ENCODE measurements at places on chromosomes 7 and 10.

GRCh38 chr7:107007007-107007891, 37.3 kb upstream of the PRKAR2B start:
- no peak for DNase-seq

DNA sequence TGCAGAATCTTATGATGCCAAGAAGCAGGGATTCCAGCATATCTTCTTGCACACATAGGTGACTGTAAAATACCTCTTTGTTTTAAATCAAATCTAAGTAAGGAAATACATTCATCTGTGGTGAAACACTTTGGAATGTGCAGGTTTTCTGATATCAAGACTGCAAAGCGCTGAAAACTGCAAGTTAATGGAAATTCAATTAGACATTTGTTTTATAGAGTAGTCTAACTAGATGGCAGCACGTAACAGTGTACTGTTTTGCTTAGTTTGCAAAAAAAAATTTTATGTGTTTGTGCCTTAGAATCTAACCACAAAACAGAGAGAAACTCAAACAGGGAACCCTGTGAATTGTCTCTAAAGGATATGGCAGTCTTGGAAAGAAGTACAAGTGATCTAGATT, 259.2 kb downstream of the HDAC9 start:
- no peak for DNase-seq

DNA sequence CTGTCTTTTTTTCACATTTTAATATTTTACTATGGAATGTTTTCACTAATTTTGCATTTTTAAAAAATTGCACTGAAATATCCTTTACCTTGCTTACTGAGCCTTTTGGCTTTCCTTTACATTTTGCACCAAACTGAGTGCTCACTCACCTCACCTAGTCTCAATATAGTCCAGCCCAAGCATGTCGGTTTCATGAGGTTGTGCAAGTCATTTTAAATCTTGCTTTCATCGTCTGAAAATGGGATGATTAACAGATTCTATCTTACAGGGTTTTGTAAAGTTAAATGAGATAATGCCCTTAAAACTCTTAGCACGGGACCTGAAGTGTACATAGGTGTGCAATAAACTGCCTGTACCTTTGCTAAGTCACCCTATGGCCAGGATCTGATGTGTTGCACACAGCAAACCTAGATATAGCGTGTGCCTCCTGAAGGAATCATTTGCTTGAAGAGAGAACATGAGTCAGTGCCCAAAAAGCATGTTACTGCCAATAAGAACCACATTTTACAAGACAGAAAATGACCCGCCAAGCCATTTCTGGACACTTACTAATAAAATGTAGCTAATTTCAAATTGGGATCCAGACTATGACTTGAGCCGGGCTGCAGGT, 199.8 kb downstream of the JCAD start:
- DNase-seq, result no peak

DNA sequence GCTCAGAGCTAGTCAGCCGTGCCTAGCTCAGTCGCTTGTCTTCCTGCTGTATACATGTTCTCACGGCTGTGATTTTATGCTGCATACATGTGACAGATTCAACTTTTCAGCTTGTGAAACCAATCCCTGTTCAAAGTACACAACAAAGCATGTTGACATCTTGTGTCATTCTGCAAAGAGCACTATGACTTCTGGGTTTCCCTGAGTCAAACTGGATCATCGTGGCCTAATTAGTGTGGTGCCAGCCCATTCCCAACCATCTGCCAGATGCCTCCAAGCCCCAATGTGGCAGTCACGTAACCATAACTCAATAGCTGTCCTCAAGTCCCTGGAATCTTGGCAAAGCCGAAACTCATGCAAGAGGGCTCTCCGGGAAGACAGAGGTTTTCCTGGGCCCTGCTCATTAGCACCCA, 144.8 kb downstream of the MYOF start:
- DNase-seq, result no peak

DNA sequence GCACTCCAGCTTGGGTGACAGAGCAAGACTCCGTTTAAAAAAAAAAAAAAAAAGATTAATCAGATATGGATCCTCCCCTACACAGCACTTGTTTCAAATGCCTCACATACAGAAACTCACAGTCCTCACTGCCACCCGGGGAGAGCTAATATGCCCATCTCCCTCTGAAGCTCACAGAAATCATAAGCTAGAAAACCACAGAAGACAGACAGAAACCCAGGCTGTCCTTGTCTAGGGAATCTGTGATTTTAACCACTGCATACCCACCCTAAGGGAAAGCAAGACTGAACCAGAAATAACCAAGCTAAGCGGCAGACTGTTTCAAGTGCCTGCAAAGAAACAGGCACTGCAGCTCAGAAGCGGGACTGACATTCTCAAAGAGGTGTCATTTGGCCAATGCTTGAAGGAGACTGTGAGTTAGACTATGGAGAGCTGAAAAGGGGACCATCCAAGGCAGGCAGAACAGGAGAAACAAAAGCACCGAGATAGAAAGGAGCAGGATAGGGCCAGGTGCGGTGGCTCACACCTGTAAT, 37.6 kb downstream of the SLC37A3 start:
- DNase-seq, result no peak

- DNase-seq, result no peak
Observed at GRCh38 chr10:128268015-128268722, 141.9 kb upstream of the MKI67 start.

GRCh38 chr10:11157292-11158076, 139.8 kb downstream of the CELF2 start:
- no peak for DNase-seq

- DNase-seq, result peak; percentile 83
Observed at GRCh38 chr7:132145466-132145865, 430.8 kb downstream of the PLXNA4 start.

- no peak for DNase-seq
Observed at GRCh38 chr7:129906700-129907099, 46.1 kb downstream of the UBE2H start.

- DNase-seq, result no peak
Observed at GRCh38 chr7:7568553-7568952, 1.9 kb downstream of the MIOS start.

DNA sequence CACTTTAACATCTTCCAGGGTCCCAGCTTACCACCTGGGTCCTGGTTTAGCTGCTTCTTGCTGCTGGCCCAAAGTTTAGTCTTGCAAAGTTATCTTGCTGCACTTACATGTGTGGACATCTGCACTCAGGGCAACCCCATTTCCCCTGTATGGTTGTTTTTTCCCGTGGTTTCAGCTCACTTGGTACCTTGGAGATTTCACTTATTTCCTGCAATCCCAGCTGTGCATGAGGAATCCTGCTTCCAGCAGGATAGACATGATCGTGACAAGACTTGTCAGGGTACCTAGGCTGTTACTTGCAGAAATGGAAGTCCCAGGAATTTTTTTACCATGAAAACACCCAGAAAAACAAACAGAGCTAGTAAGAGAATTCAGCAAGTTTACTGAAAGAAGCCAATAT, 95.9 kb upstream of the LEP start:
- DNase-seq, result no peak

- no peak for DNase-seq
Observed at GRCh38 chr7:139981511-139981895, 81.2 kb downstream of the PARP12 start.

GRCh38 chr7:120201290-120201689, 71.7 kb upstream of the KCND2 start:
- DNase-seq, result no peak

DNA sequence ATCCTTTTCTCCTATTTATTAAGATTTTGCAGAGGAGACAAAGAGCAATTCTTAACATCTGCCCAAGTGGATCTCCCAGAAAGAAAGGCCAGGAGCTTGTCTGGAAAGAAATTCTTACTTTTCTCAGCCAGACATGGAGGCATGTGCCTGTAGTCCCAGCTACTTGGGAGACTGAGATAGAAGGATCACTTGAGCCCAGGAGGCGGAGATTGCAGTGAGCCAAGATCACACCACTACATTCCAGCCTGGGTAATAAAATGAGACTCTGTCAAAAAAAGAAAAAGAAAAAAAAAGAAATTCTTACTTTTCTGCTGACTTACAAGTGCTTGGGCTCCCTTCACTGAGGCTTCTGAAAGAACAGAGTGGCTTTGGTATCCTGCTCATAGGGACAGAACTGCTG, 2.4 kb upstream of the CYP3A43 start:
- DNase-seq, result no peak

DNA sequence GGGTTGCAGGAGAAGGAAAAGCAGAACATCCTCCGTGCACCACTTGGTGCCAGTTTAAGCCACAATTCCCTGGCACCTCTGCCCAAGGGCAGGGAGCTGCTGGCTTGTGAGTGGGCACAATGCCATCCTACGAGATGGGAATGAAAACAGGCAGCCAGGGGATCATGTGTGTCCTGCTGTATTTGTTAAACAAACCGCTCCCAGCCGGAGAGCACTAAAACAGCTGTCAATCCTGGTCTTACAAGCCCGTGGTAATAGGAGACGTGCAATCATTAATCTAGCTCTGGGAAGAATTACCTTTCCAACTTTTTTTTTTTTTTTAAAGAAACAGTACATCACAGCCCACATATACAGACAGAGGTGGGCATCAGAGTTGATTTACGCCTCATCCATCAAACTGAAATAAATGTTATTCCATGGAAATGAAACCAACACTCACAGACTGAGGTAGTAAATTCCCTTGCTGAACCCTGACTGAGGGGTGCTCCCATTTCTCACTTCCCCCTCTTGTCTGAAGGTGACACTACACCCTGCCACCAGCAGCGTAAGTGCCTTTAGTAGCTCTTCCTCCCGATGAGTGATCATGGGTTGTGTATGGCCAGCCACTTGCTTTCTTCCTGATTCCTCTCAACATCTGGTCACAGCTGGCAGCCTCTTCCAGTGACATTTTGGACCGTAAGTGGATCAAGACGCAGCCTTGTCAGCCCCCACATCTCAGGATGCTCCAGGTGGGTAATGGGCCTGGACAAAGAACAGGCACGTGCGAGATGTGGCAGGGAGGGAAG, 143.8 kb downstream of the TEX36 start:
- no peak for DNase-seq

- no peak for DNase-seq
Observed at GRCh38 chr7:50214771-50215170, 89.7 kb upstream of the IKZF1 start.

- DNase-seq, result no peak
Observed at GRCh38 chr10:104056619-104057273, 28.9 kb downstream of the COL17A1 start.

DNA sequence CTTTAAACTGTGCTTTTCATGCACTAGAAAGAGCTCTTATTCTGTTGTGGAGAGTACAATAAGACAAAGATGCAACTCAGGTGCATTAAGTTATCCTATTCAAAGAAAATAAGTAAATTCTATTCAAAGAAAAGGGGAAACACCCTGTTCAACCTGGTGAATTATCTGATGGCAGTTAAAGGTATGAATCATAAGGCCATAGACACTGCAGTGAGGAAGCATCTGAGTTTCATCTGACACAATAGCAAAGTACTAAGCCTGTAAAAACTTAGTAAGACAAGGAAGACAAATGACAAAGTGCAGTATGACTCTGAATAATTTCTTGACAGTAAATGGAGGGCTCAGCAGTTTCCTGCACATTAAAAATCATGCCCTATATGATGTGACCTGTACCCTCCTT, 91.0 kb upstream of the LRRTM3 start:
- DNase-seq, result no peak

DNA sequence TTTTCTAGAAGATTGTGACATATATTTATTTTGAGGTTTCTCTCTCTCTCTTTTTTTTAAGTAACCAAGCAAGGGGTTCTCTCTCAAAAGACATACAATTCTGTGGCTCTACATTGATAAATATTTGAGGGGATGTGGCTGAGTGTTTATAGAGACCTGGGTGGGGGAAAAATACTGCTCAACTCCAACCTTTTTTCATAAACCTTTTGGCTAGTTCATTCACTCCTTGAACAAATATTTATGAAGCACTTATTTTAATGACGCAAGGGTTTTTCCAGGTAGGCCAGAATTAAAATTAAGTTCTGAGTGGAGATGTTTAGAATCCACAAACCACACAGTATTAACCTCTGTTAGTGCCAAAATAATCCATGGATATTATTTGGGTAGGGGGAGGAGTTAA, 100.2 kb downstream of the PTPRE start:
- no peak for DNase-seq

- no peak for DNase-seq
Observed at GRCh38 chr10:9848278-9848677, 1169.4 kb upstream of the CELF2 start.

DNA sequence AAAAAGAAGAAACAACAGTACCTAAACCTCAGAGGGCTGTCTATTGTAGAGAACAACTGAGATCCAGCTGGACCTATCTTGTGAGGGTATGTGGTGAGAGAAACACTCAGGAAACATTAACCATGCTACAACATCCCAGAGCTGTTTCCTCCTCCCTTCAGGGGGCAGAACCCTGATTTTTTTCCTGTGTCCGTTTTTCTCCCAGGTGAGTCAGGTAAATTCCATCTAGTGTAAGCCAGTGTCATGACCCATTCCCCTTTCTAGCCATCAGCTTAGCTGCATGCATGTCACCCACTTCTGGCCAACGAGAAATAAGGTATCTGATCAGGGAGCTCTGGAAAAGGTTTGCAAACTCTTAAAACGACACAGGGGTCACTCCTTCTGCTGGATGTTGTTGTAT, 103.8 kb downstream of the DNMBP start:
- DNase-seq, result no peak

DNA sequence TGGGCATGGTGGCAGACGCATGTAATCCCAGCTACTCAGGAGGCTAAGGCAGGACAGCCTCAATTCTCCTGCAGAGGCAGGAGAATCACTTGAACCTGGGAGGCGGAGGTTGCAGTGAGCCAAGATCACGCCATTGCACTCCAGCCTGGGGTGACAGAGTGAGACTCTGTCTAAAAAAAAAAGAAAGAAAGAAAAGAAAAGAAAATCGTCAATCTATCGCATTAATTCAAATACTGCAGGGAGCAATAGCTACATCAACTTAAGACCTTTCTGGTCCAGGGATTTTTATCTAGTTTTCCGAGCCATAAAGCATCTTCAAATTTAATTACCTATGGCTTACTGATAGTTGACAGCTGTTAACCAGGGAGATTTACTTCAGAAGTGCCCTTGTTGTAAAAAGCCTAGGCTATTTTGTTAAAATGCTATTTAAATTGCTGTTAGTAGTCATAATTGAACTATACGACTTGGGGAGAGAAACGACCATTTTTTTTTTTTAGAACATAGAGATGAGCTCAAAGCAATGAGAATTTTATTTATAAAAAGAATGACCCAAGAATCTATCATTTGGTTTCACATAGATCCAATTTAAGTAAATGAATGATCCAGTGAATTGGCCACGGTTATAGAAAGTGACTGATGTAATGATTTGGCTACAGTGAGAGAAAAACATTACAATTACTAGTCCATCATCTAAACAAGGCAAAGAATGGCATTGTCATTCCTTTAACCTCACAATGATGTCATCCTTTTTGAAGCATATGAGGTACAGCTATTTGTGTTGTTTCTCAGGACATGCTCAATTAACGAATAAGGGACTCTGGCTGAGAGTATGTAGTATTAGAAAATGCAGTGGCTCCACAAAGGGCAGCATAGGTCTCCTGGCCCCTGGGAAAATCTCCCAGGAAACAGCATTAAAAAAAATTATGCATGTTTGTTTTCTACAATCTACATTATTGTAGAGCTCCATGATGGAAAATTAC, 85.3 kb downstream of the SEMA3C start:
- no peak for DNase-seq

GRCh38 chr7:140342727-140343514, 55.4 kb downstream of the SLC37A3 start:
- no peak for DNase-seq

Measured in occipital lobe (tissue), 3 donors.